HCEC 1CT (cell line): ENCODE measurements at places on chromosomes 11 and 22.

DNA sequence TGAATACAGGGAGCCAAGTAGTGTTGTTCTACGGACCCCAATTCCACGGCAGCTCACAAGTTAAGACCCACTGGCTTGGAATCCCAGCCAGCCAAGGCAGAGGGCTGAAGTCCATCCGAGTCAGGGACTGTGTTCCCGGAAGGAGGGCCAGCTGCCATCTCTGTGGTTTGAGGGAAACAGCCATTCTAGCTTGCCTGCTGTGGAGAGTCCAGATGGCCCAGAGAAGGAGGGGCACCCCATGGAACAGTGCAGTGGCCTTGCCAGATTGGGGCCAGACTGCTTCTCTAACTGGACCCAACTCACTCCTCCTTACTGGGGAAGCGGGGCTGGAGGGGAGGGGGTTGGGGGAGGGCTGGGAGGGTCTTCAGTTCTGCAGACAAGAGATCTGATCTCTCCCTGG lies 156.4 kb downstream of the FAM181B start:
- DNase-seq, result no peak

GRCh38 chr22:50625568-50626313 lies 2.2 kb downstream of the ARSA start:
- no peak for DNase-seq

DNA sequence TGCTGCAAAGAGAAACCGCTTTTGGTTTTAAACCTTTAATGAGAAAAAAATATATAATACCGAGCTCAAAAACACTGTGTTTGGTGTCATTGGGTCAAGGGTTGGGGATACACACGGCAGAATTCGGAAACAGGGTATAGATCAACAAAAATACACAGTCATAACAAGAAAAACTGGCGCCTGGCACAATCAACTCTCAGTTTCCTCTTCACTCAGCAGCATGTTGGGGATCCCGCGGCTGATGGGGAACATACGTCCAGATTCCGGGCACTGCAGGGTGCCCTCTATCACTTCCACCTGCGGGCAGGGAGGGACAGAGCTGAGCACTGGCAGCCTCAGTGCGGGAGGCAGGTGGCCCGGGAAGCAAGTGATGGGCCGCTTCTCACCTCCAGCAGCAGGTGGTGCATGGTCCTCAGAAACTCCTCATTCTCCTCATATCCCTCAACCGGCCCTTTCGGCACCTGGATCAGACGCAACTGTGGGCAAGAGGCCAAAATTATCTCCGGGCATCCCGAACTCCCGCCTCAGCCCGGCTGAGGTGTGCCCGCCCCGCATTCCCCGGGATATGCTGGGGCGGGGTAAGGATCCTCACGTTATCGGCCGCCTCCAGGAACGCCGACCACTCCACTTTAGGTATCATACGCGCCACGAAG lies 561 bp downstream of the TRMT112 start:
- peak; percentile 12 for DNase-seq

GRCh38 chr11:429391-429790 lies 12.4 kb downstream of the ANO9 start:
- no peak for DNase-seq

DNA sequence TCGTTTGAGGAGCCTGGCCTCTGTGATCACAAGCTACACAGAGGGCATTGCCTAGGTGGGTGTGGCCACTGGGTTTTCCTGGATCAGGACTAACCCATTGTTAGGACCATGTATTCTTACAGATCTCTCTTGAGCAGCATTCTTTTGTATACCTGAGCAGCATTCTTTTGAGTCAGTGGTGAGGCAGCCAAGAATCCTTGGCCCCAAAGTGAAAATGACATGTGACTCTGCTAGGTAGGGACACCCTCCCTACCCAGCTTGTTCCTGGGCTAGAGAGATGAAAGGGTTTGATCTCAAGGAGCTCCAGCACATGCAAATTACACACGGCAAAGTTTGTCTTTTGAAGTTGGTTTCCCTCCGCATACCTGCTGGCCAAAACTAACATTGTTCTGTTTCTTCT lies 55.0 kb upstream of the HORMAD2 start:
- DNase-seq, result no peak

DNA sequence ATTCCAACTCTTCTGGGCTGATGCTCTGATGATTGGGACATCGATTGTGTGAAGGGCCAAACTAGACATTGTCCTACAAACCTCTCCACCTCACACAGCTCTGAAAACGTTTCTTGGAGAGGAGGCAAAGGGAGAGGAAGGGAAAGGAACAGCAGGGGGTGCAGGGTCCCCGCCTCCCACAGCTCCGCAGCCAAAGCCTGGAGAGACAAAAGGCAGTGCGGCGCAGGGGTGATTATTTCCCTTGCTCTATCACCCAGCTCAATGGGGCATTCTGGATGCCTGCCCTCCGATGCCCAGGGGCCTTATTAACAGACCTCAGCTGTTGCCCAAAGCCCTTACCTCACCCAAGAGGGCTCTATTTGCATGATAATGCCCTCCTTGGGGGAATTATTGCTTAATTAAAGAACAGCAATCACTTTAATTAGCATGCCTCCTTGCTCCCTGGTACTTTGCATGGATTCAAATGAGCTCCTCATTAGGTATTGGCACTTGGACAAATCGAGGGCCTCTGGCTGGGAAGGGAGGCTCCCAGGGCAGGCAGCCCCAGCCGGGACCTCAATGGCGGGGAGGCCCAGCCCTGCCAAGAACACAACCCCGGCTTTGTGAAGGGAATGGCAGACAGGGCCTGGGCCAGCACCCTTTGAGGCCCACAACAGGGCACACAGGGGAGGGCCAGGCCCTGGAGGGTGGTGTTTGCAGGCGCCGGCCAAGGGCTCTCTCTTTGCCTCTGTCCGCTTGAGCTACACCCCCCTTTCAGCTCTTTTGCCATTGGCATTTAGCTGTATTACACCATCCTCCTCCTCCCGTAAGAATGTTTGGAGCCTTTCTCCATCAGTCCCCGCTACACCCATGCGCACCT lies 19.8 kb upstream of the CDON start:
- DNase-seq, result no peak

DNA sequence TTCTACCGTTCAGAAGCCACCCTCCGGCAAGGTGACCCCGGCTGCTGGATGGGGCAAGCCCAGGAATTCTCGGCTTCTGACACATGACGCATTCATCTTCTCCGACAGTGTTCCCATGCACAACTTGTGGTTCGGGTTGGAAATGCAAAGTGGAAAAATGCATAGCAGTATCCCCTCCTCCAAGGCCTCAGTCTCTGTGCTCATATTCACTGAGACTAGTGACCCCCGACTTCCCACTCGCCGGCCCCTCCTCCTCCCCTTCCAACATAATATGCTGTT lies 70.0 kb upstream of the NTM start:
- DNase-seq, result no peak

DNA sequence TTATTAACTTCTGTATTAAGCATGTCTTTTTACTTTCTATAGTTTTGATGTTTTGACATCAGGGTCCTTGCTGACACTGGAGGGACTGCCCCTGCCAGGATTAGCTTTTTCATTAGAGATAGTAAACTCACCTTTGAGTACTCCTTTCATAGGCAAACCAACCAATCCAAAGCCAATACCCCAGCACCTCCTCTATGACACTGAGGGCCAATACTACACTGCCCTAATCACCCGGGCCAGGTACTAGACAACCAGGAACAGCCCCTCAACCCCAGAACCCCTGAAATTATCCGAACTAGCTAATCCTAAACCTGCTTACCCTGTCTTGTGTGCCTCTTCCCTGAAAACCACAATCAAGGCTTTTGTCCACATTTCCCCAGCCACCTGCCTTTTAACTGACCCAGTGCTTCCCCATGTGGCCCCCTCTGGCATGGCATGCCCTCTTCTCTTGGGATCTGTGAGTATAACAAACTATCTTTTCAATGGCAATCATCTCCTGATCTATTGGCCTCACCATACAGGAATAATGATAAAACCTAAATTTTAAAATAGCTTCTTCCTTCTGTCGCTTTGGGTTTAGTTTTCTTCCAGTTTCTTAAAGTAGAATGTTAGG lies 31.2 kb downstream of the RAB6A start:
- DNase-seq, result no peak

GRCh38 chr11:23288003-23288783 lies 427.9 kb upstream of the CCDC179 start:
- DNase-seq, result peak; percentile 95

GRCh38 chr11:104340590-104340989 lies 176.6 kb upstream of the PDGFD start:
- DNase-seq, result no peak

- DNase-seq, result no peak
These were observed 4.6 kb upstream of the LGALS12 start for GRCh38 chr11:63501236-63501635.

GRCh38 chr22:21946262-21946925 lies 6.3 kb downstream of the PPM1F start:
- no peak for DNase-seq

DNA sequence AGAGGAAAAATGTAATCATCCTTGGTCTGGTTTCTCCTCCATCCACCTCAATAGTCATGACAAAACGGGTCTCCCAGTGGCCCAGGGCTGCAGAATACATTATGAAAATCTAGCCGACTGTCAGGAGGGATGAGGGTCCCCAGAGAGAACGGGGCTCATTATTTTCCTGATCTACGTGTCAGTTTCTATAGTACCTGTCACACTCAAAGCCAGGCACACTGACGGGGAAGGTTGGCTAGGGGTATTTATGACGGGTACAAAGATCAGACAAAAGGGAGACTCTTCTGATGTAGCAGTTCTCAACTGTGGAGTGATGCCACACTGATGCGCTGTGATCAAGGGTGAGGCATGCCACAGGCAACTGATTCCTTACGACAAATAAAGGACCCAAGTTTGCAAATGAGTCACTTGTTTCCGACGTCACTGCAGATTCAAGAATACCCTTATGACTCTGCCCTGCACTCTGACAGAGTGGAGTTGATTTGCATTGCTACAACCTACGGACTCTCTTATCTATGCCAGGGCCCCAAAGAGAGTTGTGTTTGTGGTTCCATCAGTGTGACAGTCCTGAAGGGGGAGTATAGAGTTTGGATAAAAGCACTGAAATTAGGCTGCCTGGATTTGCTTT lies 188.2 kb upstream of the TBCEL start:
- DNase-seq, result no peak
